ENCODE measurements at places on chromosomes 16 and 17.
A peak's percentile ranks its signal among the peaks of the same experiment; 100 is the strongest.

DNA sequence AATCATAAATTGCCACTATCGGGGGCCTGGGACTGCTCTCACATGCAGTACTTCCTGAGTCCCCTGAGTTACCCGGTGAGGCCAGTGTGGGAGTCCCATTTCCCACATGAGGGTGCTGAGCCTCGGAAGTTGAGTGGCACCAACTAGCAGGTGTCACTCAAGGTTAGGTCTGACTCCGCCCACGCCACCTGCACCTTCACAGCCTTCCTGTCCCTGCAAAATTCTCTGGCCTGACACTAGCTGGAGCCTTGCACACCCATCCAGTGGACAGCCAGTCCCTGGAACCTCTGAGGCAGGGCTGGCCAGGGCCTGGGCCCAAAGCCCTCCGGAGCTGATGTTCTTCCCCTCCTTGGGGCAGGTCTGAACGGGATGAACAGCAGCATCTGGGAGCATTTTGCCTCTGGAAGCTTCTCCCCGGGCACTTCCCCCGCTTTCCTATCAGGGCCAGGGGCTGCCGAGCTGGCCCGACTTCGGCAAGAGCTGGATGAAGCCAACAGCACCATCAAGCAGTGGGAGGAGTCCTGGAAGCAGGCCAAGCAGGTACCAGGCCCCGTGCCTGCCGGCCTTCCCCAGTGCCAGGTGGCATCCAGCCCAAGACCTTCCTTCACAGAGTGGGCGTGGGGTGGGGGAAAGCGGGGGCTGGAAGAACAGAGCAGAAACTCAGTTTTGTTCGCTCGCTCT, 21.9 kb downstream of the UNC13D start:
- no peak for DNase-seq

- DNase-seq, result no peak
Measured at GRCh38 chr16:68785715-68786114, 48.6 kb downstream of the CDH1 start.

- no peak for DNase-seq
Measured at GRCh38 chr16:5906351-5906750, 808.8 kb upstream of the EEF2KMT start.

- DNase-seq, result no peak
Measured at GRCh38 chr16:70529051-70529777, 5.6 kb downstream of the SF3B3 start.

DNA sequence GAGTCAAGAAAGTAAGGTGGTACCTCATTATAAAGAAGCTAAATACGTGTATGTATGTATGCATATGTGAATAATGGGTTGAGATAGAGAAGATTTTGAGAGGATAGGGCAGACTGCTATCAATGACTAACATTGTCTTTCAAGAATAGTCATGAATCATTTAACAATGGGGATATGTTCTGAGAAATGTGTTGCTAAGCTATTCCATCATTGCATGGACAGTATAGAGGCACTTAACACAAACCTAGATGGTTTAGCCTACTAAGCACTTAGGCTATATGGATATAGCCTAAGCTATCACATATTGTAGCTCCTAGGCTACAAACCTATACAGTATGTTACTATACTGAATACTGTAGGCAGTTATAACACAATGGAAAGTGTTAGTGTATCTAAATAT, 45.2 kb downstream of the TBC1D26 start:
- no peak for DNase-seq

DNA sequence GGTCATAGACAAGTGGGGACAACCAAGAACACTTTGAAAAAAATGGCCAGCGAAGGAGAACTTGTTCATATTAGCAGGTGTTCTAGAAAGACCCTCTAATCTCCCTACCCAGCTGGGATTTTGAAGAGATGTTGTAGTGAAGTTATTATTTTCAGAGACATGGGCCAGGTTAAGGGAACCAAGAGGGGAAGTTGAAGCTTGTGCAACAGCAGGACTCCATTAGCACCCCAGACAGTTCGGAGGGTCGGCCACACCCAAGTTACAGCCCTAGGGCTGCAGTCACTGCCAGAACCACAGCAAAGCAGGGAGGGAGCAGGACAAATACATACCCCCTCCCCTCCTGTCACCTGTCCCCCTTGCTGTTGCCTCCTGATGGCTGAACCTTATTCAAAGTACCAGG, 42.3 kb downstream of the WSB1 start:
- DNase-seq, result no peak

GRCh38 chr17:12850996-12851395, 61.7 kb downstream of the ARHGAP44 start:
- no peak for DNase-seq

GRCh38 chr17:60664022-60664421, 13.6 kb upstream of the BCAS3 start:
- DNase-seq, result no peak

- no peak for DNase-seq
Measured at GRCh38 chr17:62807812-62808575, at the start of gene MARCHF10. TSS of gene MARCHF10 (minus strand) at chr17:62808314. CDS start at chr17:62801735, 6,579 bp downstream.

GRCh38 chr17:51000835-51001638, 119.6 kb downstream of the SPAG9 start:
- DNase-seq, result peak; percentile 43
